DND-41 (cell line): ENCODE measurements at places on chromosomes 5 and 9.

DNA sequence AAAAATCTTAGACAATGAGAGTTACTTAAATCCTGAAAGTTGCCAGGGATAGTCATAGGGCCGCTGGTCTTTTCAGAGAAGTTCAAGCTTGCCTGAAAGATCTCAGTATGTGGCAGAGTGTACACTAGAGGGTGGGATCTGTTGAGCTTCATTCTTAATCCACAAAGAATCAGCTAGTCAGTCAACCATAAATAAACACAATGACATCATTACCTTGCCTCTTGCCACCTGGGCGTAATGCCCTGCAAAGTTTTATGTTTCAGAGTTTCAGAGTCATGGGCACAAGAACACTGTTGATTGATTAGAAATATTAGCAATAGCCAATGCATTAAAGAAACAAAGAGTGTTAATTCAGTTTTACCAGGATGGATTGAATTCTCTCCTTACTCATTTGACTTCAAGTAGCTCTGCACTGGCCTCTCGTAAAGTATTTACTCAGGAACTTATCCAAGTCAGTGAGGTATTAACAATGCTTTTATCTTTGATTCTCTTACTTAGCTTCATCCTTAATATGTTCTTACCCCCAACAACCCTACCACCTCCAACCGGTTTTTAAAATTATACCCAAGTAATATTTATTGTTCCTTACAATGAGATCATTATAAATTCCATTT lies 14.3 kb upstream of the ANXA1 start:
- DNase-seq: no peak

GRCh38 chr5:149421372-149421685 lies 42.2 kb upstream of the IL17B start:
- peak; percentile 18 for DNase-seq

GRCh38 chr5:152072091-152072490 lies 147.4 kb upstream of the GLRA1 start:
- DNase-seq: no peak

GRCh38 chr9:84271531-84271900 lies 69.0 kb downstream of the SLC28A3 start:
- no peak for DNase-seq

- DNase-seq: no peak
These were observed 53.7 kb upstream of the GDNF start for GRCh38 chr5:37893434-37894134.

- DNase-seq: peak; percentile 8
These were observed 39.2 kb downstream of the MARCHF11 start for GRCh38 chr5:16140417-16140816.

DNA sequence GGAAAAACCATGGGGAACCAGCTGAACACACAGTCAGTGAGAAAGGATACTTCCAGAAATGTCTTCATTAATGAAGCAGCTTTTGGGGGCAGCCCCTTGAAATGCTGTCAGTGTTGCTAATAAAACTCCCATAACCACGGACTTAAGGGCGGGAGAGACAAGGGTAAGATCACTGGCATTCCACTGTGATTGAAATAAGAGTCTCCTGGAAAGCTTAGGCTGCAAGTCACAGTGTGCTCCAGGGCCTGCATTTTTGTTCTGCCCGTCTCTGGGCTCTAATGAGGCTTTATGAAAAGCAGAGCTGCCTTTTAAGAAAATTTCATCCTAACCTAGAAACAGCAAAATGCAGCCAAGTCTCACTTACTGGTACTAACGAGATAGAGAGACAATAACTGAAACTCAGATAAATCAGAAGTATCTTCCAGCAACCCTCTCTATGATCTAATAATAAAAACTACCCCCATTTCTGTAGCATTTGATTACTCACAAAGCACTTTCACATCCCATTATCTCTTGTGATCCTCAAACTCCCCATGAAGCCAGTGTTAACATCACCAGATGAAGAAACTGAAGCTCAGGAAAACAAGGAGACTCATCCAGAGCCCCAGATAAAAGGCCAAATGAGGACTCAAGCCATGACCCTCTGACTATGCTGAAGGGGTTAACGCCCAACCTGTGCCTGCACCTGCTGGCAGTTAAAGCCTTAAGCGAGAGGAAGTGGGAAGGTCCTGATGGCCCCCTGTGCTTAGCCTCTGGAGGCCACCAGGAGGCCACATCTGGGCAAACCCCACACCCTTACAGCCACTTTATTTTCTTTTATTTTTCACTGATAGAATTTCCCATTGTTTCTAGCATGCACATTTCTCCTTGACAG lies 37.5 kb downstream of the SPOCK1 start:
- DNase-seq: peak; percentile 10
